Activated T-cell treated with anti-CD3 and anti-CD28 coated beads, Interleukin-2, amount 50 U/mL, for 48 hours (primary cell): ENCODE measurements at places on chromosomes 3 and 15.
A peak's percentile ranks its signal among the peaks of the same experiment; 100 is the strongest.

- no peak for DNase-seq
Observed at GRCh38 chr3:30611613-30612436, 5.4 kb downstream of the TGFBR2 start.

DNA sequence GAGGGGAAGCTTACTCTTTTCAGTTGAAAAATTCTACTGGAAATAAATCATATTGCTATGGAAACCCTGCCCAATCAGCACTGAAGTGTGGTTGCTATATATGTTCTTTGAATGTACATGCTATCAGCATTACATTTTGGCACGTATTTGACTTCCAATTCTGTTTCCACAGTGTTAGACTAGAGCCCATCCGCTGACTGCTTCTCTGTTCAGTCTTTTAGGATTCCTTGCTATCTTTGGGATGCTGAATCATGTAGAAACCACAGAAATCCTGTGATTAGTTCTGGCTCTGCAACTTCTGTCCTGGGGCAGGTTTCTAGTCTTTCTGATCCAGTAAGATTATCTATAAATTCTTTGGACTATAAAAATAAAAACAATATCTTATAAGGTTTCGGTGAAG is 128.2 kb upstream of the SLC7A14 start:
- DNase-seq, result no peak

GRCh38 chr3:126149256-126149902 is 31.0 kb downstream of the ALDH1L1 start:
- DNase-seq, result no peak

DNA sequence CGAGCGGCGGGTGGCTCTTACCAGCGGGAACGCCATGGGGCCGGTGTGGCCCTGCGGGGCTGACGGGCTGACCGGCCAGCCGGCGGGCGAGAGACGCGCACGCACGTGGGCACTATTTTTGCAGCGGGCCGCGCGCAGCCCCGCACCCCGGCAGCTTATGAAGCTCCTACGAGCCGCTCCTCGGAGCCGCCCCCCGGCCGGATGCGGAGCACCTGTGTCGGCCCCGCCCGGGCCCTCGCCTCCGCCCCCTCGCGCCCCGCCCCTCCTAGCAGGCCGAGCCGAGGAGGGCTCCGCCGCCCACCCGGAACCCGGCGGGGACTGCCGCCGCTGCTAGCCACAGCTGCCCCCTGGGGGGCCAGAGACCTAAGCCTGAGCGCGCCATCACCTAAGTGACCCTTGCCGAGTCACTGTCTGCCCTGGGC is 683 bp upstream of the CPEB1 start:
- peak; percentile 50 for DNase-seq

- no peak for DNase-seq
Observed at GRCh38 chr3:27802425-27802824, 80.3 kb upstream of the EOMES start.

- no peak for DNase-seq
Observed at GRCh38 chr15:27705056-27705455, 394.1 kb downstream of the OCA2 start.

DNA sequence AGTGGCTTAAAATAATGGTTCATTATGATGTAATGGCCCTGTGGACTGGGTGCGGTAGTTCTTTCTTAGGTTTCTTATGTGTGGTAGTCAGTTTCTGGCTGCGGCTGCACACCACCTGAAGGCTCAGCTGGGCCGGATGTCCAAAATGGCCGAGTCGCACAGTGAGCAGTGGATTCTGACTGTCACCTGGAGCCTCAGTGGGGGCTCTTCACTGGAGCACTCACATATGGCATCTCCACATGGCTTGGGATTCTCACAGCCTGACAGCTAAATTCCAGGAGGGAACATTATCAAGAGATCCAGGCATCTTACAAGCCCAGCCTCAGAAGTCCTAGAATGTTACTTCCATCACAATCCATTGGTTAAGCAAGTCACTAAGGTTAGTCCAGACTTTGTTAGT is 26.8 kb upstream of the ALDH1L1 start:
- no peak for DNase-seq

DNA sequence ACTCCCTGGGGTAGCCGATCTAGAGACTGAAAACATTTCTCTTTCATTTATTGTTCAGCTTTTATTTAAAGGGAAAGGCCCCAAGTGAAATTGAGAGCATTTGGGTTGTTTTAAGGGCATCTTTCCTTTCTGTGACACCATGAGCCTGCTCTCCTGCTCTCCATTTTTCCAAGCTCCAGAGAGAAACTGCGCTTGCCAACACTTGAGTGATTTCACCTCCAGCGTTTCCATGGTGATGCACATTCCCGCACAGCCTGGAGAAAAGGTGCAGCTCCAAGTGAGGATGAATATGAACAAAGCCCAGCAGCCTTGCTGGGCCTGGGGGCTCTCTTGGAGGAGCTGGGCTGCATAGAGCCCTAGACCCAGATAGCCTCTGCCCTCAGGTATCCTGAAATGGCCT is 159.2 kb upstream of the PPP2R3A start:
- no peak for DNase-seq

GRCh38 chr3:194103505-194103904 is 32.4 kb upstream of the HES1 start:
- no peak for DNase-seq

- DNase-seq, result no peak
Observed at GRCh38 chr15:70202756-70203155, 105.0 kb upstream of the TLE3 start.

DNA sequence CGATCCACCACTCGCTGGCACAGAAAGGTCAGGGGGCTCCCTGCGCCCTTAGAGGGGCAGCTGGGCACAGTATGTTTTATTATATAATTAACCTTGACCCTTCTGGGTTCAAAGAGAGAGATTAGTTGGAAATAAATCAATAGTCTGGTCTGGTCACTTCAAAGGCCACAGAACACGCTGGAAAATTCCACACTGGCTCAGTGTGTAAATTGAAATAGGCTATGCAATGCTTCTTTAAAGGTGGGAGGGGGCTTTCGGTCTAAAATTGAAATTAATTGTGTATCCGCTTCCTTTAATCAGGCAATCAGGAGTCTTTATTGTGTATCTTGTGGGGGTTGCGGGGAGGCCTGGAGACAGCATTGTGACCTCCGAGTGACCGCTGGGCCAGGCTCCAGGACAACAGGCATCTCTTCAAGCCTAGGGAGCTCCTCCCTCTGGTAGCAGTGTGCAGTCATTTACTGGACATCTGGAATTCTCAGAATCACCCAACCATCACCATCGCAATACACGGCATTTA is 8.0 kb downstream of the RNU5B-1 start:
- no peak for DNase-seq

DNA sequence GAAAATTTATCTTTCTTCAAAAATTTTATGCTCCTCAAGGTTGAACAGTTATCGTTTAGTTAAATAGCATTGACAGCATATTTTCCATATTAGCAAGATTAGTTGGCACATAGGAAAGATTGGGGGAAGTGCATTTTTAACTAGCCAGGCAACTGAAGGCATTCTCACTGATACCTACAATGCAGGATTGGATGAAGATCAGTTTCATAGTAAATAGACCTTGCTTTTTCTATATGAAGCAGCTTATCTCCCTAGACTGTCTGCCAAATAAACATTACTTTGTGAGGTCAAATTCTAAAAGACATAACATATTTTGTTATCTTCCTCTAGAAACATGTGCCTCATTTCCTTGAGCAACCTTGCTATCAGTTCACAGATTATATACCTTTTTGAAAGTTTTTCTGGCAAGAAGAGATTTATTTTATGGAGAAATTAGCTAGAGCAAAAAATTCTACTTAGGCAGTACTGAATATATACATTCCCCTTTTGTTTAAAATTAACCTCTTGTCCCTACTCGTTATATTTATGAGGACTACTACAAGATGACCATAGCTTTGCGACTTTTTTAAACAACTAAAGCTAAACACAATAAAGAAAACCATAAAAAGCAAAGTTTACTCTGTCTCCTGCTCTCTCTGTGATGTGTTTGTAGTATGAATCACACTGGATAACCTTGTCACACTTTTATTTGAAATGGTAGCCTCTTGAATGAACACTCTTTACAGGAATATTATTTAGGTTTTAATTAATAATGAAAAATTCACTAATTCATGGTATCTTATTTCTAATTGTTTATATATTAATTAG is 654.9 kb upstream of the TBL1XR1 start:
- no peak for DNase-seq

DNA sequence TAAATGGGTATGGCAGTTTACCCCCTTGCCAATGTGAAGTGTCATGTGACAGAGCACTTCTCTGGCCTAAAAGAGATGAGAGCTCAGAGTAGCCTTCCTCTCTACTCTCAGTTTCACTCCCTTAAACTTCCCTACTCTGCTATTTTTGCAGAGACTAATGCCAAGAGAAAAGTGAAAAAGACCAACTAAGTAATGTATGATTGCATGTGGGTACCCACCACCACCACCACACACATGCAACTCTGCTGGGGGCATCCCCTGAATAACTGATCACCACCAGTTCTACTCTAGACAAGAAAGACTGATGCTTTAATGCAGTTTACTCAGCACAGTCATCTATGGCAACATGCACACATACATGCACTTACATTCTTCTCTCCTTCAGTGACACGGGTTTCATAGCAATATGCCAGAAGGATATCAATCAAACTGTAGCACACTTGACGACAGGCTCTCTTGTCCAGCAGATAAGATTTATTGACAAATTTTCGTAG is 31.3 kb downstream of the SHQ1 start:
- no peak for DNase-seq

DNA sequence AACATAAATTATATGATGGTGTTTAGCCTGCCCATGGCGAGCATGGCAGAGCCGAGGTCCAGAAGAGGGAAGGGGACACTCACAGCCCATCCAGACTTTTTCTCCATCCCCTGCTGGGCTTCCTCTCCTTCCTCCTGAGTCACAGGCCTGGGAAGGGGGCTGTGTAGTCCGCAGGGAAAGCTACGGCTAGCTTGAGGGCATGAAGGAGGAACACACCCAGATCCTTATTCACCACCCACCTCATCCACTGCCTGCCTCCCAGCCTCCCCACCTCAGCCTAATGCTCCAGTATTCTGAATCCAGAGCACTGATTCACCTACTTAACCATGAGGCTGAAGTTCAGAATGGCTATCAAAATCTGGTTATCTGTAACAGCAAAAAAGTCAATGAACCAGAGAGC is 97.8 kb downstream of the OXNAD1 start:
- DNase-seq, result no peak

DNA sequence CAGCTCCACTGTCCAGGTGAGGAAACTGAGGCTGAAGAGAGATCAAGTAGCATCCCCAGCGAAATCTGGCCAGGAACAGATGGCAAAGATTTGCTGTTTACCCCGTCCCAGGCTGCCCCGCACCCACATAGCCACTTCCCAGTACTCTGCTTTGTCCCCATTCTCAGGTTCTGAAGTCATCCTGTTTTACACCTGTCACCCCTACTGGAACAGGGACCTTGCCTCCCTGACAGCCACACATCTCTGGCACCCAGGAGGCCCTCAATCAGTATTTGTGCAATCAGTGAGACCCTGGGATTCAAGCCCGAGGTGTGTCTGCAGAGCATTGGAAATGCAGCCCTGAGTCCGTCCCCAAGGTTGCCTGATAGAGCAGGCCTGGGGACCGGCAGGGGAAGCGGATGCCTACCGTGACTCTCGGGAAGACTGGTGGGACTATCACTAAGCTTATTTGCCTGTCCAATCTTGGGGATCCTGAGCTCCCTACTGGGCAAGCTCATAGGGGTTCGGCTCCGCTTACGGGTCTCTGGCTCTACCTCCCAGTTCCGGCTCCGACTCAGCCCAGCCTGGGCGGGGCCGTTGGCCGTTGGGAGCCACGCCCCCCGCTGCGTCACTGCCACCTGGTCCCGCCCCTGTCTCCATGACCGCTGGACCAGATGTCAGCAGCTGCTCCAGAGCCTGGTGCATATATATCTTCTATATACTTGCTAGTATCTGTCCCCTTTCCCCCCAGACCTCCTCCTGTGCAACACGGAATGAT is 17.5 kb upstream of the FANCD2 start:
- DNase-seq, result peak; percentile 85

GRCh38 chr3:58305882-58306711 is at the start of the genes HTD2 and RPP14:
HTD2 (plus strand) TSS chr3:58306520; CDS start chr3:58317614, 11,094 bp downstream.
RPP14 (plus strand) TSS chr3:58306245; CDS start chr3:58310330, 4,085 bp downstream.
- peak; percentile 100 for DNase-seq

DNA sequence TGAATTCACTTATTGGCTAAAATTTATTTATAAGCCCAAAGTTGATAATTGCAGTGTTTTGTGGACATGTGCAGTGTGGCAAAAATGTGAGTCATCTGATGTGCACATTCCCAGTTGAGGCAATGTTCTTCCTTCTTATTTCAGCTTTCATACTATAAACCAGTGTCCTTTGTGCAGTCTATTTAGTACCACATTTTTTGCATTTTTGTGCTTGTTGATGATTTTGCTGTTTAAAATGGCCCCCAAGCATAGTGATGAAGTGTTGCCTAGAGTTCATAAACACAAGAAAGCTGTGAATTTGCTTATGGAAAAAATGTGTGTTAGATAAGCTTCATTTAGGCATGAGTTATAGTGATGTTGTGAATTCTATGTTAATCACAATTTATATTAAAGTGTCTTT is 19.4 kb upstream of the IL20RB start:
- no peak for DNase-seq
